ENCODE measurements at places on chromosomes 13 and 19.

DNA sequence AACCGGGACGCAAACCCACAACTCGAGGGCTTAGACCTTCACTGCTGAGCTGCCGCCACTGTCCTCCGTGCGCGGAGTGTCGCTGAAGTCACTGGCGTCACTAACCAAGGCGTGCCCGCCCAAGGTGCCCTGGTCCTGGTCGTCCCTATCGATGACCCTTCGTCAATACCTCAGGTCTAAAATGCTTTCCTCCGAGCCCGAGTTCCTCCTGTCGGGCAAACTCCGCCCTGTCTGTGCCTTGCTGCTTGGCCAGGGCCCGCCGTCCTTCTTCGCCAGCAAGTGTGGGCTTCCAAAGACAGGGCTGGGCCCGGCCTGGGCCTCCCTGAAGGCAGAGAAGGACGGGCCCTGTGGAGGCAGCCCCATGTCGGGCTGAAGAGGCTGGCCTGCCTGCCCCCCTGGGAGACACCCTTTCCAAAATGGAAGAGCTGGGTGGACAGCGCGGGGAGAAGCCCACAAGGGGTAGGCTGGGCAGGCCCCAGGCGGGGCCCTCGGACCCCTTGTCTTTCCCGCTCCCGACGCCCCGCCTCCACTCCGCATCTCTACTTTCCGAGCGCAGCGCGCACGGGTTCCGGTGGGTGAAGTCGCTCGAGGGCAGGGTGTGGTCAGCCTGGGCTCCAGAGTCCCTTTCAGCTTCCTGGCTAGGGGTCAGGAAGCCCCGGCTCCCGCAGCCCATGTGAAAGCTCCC, 13.4 kb downstream of the RB1 start:
- no peak for DNase-seq

GRCh38 chr13:92173254-92173653, 774.8 kb downstream of the GPC5 start:
- DNase-seq: no peak

DNA sequence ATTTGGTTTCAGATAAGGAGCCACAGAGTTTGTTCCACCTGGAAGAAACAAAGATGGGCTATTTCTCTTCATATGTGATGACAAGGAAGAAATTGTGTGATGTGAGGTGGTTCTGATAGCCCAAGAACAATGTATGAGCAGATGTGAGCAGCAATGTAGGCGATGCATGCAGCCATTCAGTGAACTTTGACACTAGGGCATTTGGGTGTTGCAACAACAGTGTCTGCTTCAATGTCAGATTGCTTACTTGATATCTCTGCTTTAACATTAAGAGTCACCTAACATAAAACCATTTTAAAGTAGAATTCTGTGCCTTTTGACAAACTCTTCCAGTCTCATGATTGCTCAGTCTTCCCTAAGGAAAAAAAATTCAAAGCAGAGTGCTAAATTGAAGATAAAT, 865.4 kb downstream of the SLITRK6 start:
- DNase-seq: no peak

DNA sequence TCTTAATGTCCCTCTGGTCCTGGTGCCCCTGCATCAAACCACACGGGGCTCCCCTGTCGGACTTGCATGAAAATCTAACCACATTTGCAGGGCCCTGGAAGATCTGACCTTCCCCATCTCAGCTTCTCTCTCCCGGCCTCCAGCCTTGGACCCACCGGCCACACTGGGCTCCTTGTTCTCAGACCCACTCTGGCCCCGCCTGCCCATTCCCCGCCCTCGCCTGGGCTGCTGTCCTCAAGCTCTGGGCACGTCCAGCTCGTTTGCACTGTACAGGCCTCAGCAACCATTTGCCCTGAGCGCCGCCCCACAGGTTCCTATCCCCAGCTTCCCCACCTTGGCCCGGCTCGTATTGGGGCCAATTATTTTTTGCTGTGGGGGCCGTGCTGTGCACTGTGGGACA, 10.5 kb downstream of the MYO9B start:
- no peak for DNase-seq

DNA sequence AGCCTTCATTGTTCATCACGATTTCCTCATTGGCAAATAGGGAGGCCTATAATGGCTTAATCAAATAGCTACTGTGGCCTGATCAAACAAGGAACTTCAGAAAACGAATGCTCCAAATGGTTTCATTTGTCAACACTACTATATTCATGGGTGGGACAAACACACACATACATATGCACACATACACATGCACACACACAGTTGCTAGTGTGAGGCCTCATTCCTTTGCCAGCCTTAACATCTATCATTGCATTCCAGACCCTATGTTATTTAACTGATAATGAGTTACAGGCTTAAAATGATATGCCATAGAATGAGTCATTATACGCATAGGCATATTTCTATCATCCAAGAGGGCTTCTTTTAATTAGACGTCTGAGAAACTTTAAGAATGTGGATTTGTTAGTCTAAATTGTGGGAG, 140.2 kb downstream of the KLF5 start:
- no peak for DNase-seq

DNA sequence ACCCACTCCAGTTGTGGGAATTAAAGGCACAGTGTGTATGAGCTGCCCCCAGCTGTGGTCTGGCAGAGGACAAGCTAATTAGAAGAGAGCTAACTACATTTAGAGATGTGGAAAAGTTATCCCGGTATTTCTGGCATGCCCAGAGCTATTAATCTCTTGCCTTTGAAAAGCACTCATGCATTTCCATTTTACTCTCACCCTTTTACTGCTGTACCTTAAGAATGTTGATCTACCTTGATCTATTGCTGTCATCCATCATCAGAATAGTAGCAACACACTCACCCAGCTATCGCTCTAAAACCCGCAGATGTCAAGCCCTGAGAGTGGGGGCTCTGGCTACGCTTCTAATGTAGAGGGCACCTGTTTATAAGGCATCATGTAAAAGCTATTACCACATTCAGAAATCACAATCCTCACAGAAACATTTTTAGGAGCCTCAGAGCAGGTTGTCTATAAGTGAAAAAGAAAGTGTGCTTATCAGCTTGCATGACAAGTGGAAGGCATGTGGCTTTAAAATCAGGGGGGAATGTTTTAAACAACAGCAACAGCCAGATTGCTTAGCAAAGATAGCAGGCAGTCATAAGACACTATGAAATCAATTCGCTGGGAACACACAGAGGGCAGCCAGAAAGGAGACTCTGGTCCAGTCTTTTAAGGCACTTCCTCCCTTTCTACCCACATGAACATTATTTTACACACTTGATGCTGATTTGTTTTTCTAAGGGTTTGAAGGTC, 224.2 kb upstream of the IRS2 start:
- no peak for DNase-seq

DNA sequence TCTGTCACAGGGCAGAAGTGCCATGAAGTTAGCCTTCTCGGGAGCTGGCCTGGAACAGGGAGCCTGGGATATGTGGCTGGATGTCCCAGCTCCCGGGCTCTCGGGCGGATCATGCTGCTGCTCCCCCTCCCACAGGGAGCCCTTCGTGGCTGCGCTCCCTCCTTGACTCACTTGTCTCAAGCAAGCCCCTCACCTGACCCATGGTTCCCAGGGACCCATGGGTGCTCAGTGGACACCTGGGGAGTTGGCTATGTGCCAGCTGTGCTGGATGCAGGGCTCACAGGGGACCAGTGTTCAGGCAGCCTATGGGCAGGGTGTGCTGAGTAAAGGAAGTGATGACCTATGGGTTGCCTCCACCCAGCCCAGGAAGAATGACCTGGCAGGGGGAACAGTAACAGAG, 213.1 kb upstream of the SGCG start:
- DNase-seq: no peak

GRCh38 chr13:113837560-113838355, 26.1 kb downstream of the GAS6 start:
- DNase-seq: no peak

- DNase-seq: no peak
These were observed 40.5 kb upstream of the EBPL start for GRCh38 chr13:49731766-49732165.

GRCh38 chr19:47331931-47332547, at the start of gene C5AR2:
TSS of gene C5AR2 (plus strand) at chr19:47332175. CDS start at chr19:47340800, 8,625 bp downstream.
- DNase-seq: no peak

DNA sequence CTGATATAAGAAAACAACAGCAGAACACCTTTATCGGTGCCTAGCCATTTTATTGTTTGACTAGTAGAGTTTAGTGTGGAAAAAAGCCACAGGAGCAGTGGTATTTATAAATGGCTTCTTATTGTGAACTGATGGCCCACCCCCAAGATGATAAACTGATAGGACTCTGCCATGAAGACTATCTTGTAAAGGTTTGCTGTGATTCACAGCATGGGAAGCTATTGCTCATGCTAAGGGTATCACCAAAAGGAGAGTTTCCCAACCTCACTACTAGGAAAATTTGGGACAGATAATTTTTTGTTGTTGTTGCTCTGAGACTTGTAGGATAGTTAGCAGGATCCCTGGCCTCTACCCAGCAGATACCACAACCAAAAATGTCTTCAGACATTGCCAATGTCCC, 12.0 kb upstream of the SLC7A1 start:
- DNase-seq: no peak

GRCh38 chr13:46101484-46102254, 3.2 kb downstream of the CPB2 start:
- no peak for DNase-seq

DNA sequence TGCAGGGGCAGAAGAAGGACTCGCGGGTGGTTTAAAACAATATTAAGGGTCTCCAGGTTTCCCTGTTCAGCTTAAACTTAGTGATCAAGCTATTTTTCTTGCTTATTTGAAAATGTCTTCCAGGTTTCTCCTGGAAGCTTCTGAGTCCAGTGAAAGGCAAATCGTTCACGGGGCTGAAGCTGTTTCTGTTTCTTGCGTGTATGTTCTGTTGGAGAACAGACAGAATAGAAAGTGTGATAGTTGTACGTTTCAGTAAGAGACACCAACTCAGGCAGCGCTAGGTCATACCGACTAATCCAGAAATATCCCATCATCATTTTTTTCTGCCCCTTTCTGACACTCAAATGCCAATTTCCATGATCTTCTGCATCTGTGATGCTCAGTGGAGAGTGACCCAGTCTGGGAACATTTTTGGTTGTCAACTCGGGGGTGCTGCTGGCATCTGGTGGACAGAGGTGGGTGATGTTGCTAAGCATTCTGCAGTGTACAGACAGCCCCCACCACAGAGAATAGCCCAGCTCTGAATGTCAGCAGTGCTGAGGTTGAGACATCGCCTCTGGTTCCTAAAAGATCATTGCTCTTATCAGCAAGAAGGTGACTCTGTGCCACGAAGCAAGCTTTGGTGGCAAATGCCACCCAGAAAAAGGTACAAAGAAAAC, 4.3 kb downstream of the KLF2 start:
- DNase-seq: no peak

- DNase-seq: no peak
These were observed 147.2 kb upstream of the ZNF536 start for GRCh38 chr19:30224689-30225606.

- DNase-seq: no peak
These were observed 18.1 kb downstream of the GADD45B start for GRCh38 chr19:2494084-2494446.

- no peak for DNase-seq
These were observed 182.8 kb upstream of the TSHZ3 start for GRCh38 chr19:31532034-31532433.

DNA sequence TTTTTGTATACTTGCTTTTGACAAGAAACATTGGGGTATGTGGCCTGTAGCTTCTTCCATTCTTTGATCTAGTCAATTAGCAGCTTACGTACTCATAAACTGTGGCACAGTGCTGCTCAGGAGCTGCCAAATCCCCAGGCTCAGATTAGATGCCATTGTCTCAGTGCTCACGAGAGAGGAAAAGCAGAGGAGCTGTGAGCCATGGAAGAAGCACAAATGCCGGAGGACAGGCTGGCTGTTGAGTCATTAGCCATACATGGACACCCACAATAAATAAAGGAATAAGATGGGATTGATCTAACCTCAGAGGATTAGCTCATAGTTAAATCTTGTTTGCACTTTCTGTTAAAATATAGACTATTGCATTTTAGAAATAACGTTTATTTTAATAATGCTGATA, 121.7 kb downstream of the POSTN start:
- DNase-seq: no peak

DNA sequence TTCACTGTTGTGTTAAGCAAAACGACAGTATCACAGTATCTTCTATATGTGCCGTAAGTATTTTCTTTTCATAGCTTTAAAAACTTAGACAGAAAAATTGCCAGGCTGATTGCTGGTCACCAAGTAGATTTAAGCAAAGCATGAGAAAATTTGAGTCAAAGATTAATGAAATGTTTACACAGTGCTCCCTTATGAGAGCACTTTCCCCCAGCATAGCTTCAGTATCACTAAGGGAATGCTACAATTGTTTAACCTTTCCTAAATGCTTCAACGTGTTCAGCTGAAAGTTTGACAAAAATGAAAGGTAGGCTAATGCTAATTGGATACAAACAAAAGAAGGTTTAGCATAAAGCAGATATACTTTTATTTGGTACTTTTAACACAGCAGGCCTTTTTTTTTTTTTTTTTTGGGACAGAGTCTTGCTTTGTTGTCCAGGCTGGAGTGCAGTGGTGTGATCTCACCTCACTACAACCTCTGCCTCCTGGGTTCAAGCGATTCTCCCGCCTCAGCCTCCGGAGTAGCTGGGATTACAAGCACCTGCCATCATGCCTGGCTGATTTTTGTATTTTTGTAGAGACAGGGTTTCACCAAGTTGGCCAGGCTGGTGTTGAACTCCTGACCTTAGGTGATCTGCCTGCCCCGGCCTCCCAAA, 23.4 kb downstream of the PCCA start:
- DNase-seq: no peak

DNA sequence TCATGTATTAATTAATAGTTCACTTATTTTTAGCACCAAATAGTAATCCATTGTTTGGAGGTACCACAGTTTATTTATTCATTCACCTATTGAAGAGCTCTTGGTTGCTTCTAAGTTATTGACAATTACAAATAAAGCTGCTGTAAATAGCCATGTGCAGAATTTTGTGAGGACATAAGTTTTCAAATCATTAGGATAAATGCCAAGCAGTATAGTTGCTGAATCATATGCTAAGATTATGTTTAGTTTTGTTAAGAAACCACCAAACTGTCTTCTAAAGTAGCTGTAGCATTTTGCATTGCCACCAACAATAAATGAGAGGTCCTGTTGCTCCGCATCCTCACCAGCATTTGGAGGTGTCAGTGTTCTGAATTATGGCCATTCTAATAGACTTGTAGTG, 2126.8 kb downstream of the PCDH9 start:
- DNase-seq: no peak

DNA sequence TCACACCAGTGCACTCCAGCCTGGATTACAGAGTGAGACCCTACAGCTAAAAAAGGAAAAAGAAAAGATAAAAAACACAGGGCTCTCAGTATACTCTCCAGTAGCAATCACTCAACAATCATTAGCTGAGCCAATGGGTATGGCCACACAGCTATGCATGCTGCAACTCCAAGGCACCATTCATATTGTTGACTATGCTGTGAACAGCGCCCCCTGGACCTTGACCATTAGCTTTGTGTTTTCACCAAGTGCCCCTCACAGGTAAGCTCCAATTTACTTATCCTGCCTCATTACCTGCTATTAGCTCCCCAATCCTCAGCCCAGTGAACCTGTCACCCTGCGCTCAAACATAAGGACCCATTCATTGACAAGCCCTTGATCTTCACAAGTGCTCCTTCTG, 35.8 kb downstream of the ZIC5 start:
- no peak for DNase-seq

GRCh38 chr19:49954933-49955332, 6.0 kb downstream of the SIGLEC11 start:
- no peak for DNase-seq

GRCh38 chr19:11944656-11945055, 19.7 kb downstream of the ZNF700 start:
- no peak for DNase-seq

GRCh38 chr13:28131646-28132045, 6.7 kb upstream of the PAN3 start:
- DNase-seq: no peak

Measured in stimulated activated CD8-positive, alpha-beta memory T cell treated with anti-CD3 and anti-CD28 coated beads, Interleukin-4, amount 100 ng/mL, for 4 hours (primary cell).